ENCODE measurements at places on chromosomes 12 and 14.
A peak's percentile ranks its signal among the peaks of the same experiment; 100 is the strongest.

- DNase-seq: no peak
Measured at GRCh38 chr12:132925597-132926414, 30.3 kb downstream of the ZNF605 start.

- peak; percentile 12 for DNase-seq
Measured at GRCh38 chr12:45938566-45938965, 51.8 kb downstream of the SCAF11 start.

GRCh38 chr12:49527361-49528130 is 11.3 kb upstream of the KCNH3 start:
- DNase-seq: no peak

GRCh38 chr12:569091-569676 is 94.1 kb downstream of the NINJ2 start:
- no peak for DNase-seq

DNA sequence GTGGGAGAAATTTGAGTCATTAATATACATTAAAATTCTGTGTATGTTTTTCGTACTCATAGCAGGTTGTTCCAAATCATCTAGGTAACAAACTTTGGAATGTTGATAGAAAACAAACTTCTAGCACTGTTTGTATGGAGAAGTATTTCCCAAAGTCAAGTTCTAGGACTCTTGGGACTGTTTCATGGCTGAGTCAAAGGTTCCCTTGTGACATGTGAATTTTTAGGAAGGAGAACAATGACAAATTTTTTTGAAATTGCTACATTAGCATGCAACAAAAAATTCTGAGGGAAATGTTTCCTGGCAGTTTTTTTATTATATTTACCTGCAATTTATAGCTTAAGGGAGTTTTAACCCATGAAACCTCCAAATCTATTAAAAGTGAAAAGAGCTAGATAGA is 73.8 kb downstream of the RASSF8 start:
- DNase-seq: no peak

- DNase-seq: no peak
Measured at GRCh38 chr12:106434526-106434925, 77.0 kb downstream of the POLR3B start.

DNA sequence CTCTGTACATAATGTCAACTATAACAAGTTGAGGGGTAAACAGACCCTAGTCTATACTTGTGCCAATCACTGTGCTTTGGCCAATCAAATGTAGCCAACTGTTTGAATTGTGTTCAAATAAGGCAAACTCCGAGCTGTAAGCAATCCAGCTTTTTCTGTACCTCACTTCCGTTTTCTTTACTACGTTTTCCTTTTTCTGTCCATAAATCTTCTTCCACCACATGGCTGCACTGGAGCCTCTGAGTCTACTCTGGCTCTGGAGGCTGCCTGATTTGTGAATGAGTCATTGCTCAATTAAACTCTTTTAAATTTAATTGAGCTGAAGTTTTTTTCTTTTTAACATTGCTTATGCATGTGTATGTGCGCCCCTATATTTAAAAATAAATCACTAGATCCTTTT is 29.7 kb downstream of the CLEC1A start:
- DNase-seq: no peak

Data from erythroblast (primary cell).